Stimulated activated CD4-positive, alpha-beta T cell treated with anti-CD3 and anti-CD28 coated beads, Interleukin-1b, Interleukin-23, amount 100 ng/mL, for 4 hours (primary cell): ENCODE measurements at places on chromosomes 11 and 22.

GRCh38 chr11:35389897-35390465, 29.4 kb downstream of the SLC1A2 start:
- DNase-seq = no peak

- no peak for DNase-seq
These were observed 48.7 kb upstream of the CADM1 start for GRCh38 chr11:115552773-115553438.

GRCh38 chr11:64649291-64649697, 58.3 kb downstream of the SLC22A12 start:
- DNase-seq = no peak

DNA sequence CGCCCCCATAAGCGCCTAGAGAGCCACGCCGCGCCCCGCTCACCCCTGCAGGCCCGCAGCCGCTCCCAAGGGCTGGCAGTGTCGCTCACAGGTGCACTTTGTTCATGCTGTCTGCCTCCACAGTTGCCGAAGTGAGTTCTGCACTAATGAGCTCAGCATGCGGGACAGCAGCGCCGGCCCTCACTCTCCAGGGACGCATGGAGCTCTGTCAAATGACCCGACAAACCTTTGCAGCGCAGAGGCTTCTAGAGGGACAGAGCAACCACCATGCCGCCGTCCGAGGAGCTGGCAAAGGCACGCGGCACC, 170.7 kb downstream of the OPCML start:
- no peak for DNase-seq

DNA sequence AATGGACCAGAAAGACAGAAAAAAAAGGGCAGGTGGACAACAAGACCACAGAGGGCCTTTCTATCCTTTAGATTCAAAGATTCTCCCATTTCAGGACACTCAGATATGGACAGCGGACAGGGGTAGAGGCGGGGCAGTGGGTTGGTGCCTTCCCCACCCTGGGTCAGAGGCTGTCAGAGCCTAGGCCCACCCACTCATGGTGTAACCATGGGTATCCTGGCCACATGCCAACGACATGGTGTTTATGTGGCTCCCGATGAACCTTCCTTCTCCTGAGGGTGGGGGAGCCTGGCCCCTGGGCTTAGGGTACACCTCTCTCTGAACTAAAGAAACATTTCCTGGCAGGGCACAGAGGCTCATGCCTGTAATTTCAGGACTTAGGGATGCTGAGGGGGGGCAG, 14.3 kb upstream of the P2RY2 start:
- DNase-seq = no peak
